ENCODE measurements at places on chromosomes 3 and 15.

- no peak for DNase-seq
These were observed 646.5 kb downstream of the MCTP2 start for GRCh38 chr15:94877833-94878232.

DNA sequence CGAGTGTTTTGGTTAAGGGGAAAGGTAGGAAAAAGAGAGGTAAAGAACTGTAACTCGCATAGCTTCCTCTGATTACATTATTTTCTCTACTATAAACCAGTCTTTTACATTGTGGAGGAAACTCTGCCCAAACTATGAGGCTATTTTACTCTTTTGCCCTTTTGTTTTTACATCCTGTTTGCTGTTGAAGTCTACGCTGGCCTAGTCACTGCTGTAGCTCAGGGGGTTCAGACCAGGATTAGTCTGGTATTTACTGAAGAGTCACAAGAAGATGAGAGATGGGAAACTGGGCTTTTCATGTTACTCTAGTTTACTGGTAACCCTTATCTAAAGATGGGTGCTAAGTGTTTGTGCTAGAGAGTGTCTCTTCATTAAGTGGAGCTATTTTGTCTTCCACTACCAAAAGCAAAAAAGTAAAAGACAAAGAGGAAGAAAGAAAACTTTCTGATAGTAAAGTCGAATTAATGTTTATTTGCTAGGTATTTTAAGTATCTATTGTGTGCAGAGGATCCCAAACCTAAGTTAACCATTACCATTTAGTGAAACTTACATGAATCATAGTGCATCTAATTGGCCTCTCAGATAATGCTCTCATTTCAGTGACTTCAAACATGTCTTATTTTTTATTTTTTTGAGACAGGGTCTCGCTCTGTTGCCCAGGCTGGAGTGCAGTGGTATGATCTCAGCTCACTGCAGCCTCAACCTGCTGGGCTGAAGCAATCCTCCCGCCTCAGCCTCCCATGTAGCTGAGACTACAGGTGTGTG lies 10.9 kb downstream of the RARB start:
- DNase-seq, result no peak

- no peak for DNase-seq
These were observed 238.7 kb downstream of the XXYLT1 start for GRCh38 chr3:195032106-195032759.

DNA sequence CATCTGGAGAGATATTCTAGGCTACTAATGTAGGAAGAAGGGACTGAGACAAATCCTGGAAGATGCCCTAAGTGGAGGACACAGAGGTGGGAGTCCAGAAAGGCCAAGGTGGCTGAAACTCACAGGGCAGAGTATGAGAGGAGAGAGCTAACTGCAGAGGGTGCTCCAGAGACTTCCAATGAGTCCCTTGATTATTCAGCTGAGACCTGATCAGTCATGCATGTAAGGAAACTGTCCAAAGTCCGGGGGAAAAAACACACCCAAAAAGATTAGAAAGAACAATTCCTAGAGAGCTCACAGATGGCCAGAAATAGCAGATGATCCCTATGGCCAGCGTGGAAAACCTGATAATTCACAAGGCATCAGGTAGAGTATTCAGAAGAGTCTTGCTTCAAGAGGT lies 18.7 kb upstream of the FOXP1 start:
- no peak for DNase-seq

DNA sequence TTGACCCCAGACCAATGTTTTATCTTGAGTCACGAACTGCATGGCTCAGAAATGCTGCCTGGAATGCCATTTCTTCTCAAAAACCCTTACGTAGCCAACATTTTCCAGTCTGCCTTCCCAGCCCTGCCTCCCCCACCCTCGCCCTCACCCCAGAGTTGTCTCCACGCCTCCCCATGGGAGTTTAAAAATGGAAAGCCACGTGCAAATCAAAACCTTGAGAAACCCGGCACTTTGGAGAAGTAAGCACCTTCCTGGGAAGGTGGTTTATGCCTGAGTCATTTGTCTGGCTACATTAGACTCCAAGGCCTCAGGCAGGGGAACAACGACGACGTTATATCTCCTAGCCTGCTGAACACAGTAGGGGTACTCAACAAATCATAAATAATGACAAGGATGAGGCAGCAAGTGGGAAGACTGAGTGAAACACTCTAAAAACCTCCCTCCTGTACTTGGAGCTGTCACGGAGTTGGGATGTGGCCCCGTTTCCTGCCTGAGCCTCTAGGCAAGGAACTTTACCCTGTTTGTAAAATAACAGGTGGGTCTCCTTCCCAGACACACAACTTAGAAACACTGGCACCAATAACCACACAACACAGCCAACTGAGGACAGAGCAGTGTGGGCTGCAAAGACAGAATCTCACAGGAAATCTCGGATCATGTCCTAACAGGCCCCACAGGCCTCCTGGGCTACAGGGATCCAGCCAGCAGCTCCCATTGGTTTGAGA lies 179.1 kb downstream of the NTRK3 start:
- DNase-seq, result no peak

DNA sequence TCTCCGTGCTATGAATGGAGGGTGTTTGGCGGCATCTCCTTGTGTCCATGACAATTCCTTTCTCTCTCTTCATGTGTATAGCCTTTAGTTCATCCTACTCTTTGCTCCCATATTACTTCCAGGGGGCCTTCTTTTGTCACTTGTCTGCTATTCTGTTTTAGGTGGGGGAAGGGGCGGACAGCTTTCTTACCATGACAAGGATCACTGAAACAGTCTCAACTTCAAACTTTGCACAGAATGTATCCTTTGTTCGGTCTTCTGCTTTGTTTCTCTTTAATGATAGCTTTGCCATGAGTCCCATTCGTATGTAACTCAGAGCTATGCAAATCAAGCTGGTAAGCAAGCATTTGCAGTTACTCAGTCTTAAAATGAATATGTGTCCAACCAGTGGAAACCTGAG lies 294.2 kb downstream of the TIGIT start:
- DNase-seq, result no peak

GRCh38 chr3:83500422-83500821 lies 1458.4 kb upstream of the CADM2 start:
- no peak for DNase-seq

DNA sequence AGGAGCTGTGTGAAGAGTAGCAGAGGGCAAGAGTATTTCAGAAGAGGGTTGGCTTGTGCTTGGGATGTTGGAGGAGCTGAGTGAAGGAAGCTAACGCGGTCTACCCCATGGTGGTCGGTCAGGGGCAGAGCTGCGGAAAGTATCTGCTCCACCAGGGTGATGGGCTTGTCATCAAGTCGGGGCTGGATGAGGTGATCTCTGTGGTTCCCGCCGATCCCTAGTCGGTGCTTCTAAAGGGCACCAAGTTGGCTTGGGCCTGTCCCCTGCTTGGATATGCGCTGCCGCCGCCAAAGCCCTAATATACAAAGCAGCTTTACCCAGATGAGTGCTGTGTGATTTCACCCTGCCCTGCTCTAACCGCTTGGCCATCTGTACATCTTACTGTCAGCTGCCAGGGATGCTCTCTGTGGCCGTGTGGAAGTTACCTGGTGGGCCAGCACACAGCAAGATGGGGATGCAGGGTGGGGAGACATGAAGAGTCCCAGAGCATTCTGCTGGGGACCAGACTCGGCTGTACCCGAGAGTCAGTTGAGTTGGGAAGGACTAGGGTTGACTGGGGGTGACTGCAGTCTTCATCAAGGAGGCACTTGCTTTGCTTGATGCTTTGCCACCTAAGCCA lies 226.1 kb upstream of the BHLHE40 start:
- DNase-seq, result no peak

DNA sequence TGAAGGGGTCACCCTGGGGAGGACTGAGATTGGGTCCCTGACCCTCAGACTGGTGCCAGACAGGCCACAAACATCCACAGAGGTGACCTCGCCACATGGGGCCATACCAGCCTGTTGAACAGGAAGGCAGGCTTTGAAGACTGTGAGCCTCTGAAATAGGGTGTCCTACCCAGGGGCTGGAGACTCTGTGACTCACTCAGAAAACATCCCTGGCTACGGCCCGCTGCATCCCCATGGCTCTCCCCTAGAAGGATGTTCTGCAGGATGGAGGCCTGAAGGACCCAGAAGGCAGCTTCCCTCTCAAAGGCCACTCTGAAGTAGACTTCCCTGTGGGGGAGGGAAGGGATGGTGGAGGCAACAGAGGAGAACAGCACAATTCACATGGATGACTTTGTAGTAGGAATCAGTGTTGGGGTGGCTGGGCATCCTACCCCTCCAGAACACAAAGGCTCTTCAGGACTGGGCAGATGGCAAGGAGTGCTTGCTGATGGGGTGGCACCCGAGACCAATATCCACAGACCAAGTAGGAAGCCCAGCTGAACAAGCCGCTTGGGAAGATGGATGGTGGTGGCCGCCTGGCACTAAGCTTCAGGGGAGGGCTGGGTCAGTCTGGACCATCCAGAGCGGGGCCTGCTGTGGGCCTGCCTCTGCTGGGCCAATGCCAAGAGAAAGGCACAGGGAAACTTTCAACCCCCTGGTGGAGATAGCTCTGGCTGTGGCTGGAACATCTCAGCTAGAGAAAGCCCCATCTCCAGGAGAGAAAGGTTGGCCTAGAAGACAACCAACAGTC lies 37.6 kb upstream of the DUSP7 start:
- no peak for DNase-seq

DNA sequence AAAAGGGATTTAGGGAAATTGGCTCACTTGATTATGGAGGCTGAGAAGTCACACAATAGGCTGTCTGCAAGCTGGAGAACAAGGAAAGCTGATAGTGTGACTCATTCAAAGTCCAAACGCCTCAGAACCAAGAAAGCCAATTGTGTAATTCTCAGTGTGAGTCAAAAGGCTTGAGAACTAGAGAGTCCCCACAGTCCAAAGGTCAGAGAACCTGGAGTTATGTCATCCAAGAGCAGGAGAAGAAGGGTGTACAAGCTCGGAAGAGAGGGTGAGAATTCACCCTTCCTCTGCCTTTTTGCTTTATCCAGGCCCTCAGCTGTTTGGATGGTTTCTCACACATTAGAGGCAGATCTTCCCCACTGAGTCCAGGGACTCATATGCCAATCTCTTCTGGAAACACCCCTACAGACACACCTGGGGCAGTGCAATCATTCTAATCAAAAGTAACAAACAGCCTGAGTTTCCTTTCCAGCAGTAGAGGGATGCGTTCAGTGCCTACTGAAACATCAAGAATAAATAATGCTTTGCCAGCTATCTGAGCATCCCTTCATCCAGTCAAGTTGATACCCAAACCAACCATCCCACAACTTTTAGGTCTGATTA lies 271.5 kb downstream of the SATB1 start:
- DNase-seq, result no peak

DNA sequence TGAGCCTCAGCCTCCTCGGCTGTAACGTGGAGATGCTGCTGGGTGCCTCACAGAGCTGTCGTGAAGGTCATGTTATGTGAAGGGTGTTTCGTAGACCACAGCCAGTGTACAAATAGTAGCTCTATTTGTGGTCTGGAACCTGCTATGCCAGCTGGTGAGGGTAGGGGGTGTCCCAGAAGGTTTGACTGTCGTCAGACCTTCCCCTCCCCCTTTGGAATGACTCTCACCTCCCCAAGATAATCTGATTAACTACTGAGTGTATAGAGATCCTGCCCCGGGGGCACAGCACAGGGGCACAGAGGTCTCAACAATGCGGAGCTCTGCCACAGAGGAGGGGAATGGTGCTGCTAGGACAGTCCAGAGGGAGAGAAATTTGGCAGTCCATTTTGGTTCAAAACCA lies 20.5 kb downstream of the FGD5 start:
- no peak for DNase-seq

GRCh38 chr15:40069178-40070165 lies 30.5 kb upstream of the SRP14 start:
- no peak for DNase-seq

DNA sequence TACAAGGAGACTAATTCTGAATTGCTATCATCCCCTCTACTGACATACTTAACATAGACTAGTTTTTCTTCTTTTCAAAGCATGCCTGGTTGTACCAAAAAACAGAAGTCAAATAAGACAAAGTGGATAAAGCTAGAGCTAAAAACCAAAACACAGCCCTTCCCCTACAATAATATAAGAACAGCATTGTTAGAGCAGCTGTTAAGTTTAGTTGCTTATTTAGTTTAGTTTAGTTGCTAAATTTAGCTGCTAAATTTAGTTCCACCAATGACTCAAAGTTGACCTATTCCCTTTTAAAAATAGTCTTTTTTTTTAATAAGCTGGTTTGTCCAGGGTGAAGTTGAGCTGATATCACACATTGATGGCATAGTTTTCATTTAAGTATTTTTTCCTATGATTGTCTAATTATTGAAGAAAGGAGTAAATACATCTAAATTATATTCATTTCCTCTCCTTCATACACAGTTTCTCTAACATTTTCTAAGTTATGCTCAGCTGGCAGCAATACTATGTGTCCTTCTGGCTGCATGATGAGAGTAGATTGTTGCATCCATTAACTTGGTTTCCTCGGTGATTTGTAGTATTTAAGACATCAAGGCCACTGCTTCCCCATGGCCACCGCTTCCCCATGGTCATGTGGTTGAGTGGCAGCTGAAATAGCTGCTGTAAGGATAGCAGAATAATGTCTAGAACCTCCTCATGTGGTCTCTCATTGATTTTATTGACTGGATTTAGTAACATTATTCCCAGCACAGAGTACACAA lies 718.6 kb upstream of the NECTIN3 start:
- no peak for DNase-seq

GRCh38 chr3:24493746-24494617 lies 668 bp downstream of the THRB start:
- no peak for DNase-seq

DNA sequence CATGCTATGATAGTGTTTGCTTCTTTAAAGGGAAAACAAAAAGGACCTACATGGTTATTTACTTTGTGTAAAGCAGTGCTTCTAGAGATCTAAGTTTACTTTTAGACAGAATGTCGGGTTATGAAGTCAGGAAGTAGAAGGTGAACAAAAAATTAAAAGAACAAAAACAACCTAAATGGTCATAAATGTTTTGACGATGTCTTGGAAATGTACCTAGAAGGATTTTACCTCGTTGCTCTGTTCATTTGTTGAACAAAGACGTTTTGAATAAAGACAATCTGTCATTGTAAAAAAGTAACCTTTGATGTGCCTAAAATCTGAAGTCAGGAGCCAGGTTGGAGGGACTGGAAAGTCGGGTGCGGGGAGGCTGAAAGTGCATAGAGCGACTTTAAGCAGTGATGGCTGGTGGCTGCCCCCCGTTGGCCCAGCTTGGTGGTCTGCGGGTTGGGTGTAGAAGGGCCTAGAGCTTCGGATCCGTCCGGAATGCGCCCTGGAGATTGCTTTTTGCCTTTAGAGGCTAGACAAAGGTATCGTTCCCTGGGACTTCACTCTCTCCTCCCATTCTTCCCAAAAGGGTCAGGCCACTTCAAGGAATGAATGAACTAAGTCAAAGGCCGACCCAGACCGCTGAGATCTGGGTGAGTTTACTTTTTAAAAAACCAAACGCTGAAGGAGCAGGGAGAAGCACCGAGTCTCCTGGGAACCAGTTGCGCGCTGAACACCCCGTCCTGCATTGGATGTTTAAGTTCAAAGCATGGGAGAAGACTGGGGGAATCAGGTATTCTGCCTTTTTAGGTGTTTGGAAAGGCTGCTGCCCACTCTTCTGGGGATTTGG lies 2.1 kb downstream of the SOX14 start:
- no peak for DNase-seq

- no peak for DNase-seq
These were observed 471.0 kb upstream of the PROK2 start for GRCh38 chr3:72255791-72256559.

Measured in esophagus squamous epithelium (tissue), 5 donors.